Right renal pelvis (tissue), 4 donors: ENCODE measurements at places on chromosomes 12 and 14. TPM values are rescaled to one million over a fixed set of nuclear protein-coding genes. Genes with fewer than 3 reads are reported as not detected.

DNA sequence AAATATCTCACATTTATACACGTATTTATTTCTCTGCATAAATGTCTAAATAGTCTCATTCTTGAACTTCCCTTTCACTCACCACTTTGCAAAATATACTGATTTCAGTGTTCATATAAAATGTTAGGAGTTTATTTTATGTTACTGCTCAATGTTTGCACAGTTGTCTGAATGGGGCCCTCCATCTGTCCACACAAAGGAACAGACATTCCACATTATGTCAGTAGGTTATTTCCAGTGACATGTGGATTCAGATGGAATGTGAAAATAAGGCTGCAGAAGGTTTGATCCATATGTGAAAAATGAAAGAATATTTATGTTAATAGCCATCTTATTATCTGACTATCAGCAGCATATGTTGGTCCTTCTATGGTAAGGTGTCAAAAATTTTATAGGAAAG is 994.4 kb upstream of the SEL1L start:
- DNase-seq: no peak

- DNase-seq: no peak
These were observed 474.6 kb downstream of the ETNK1 start for GRCh38 chr12:23099604-23100003.

GRCh38 chr14:75657331-75657730 is 3.3 kb downstream of the ERG28 start:
- DNase-seq: no peak

DNA sequence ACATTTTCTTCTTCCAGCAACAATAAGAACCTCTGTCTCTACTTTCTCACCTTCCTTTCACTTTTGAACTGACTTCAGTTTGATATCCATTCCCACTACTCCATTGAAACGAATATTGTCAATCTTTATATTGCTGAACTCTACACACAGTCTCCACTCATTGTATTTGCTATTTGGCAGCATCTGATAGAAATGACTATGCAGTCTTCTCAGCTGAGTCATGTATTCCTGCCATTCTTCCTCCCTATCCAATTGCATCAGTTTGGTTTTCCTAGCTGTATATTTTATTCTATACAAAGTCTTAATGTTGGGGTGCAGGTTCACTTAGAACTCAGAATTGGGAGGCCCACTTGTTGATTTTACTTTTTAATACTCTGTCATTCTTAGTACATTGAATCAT is 107.5 kb upstream of the CPNE8 start:
- no peak for DNase-seq

DNA sequence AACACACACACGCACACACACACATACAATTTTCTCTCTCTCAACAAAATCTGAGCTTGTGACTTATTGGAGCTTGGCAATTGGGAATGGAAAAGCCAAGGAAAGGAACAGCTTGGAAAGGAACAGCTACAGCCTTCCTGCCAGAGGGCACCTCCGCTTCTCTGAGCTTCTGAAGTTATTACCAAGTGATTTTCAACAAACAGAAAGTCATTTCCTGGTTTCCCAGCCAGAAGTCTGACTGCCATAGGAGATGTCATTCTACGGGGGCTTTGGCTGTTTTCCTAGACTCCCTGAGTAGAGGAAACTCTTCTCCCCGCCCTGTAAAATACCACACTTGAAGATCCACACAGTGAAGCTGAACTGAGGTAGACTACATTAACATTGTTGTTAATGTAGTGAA is 198.3 kb downstream of the CFAP54 start:
- no peak for DNase-seq

DNA sequence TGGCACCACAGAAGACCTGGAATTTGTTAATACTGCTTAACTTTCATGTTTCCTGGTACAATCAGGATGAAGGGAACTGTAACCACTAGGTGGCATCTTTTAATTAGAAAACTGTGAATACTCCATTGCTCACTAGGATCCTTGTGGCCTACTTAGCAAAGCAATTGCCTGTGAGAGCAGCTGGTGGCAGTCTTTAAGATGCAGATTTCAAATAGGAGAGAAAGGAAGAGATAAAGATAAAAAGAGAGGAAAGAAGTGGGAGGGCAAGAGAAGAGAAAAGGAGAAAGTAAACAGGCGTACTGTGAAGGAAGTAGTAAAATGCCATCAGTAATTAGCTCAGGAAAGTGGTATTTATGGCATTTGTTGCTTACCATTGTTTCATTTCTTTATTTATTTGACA is 114.5 kb downstream of the RAD51B start:
- peak; percentile 66 for DNase-seq

DNA sequence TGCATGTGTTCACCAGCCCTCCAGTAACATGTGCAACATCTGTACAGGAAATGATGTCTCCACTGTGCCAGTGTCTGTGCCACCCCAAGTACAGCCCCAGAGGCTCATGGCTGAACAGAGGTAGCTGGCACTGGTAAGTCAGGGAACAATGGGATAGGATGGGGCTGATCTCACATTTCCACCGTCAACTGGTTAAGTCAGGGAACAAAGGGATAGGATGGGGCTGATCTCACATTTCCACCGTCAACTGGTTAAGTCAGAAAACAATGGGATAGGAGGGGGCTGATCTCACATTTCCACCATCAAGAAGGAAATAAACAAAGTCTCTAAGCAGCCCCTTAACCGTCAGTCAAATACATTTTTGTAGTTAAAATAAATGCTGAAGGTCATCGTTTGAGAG is 246.6 kb downstream of the TMEM132D start:
- no peak for DNase-seq

DNA sequence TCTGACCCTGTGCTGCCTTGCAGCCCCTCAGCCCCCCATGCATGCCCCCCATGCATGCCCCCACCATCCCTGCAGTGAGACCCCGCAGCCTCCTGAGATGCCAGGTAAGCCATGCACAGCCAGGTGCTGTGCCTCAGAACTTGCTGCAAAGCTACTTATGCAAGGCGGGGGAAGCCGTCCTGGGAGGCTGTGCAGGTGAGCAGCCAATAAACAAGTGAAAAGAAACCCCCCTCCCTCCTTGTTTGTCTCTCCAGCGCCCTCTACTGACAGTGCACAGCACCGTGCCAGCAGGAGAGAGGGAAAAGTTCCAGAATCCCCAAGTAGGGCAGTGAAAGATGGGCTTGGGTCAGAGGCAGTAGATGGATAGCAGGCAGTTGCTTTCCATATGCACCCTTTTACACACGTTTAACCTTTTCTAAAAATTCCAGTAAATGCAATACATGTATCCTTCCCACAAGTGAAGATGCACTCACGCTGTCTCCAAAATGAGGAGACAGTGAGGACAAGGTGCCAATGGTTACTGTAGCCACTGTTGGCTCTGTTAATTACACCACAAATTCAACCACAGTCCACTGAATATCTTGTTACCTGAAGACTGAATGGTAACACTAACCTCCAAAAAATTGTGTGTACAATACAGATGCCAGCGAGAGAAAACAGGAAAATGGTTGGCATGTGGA is 18.0 kb downstream of the TNFAIP2 start:
- no peak for DNase-seq

GRCh38 chr12:62647586-62647985 is 181.0 kb downstream of the MON2 start:
- no peak for DNase-seq

DNA sequence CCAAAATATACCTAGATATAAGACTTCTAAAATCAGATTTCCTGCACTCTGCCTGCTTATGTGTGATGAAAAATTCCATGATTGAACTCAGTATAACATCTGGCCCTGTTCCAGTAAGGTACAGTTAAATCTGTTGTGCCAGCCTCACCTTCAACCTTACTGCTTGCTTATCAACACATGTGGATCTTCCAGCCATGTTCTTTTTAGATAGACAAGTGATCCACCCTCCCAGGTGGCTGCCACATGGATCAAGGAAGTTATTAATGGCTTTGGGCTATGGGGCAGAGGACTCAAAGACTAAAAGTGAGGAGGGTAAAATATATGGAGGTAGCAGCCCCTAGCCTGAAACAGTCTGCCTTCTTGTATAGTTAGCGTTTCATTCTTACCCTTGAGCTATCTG is 25.3 kb upstream of the MAGOHB start:
- no peak for DNase-seq

DNA sequence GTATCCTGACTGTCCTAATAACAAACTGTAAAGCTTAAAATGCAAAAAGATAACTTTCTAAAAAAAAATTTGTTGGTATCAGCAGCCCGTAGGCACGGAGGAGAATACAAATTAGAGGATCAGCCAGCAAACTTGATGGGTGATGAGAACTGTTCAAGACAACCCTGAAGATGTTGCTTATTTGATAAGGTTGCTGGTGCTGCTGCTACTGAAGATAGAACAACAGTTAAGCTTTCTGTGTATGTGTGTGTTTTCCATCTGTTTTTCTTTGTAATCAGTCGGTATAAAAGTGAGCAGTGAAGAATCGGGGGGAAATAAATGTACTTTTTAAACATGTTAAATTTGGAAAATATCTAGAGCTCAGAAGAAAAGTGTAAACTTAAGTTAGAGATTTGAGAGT is 67.4 kb upstream of the POC1B start:
- DNase-seq: no peak

- DNase-seq: no peak
These were observed 630 bp downstream of the PLEKHH1 start for GRCh38 chr14:67533754-67534085.

- DNase-seq: no peak
These were observed 7.4 kb downstream of the PRIMA1 start for GRCh38 chr14:93780813-93781400.

DNA sequence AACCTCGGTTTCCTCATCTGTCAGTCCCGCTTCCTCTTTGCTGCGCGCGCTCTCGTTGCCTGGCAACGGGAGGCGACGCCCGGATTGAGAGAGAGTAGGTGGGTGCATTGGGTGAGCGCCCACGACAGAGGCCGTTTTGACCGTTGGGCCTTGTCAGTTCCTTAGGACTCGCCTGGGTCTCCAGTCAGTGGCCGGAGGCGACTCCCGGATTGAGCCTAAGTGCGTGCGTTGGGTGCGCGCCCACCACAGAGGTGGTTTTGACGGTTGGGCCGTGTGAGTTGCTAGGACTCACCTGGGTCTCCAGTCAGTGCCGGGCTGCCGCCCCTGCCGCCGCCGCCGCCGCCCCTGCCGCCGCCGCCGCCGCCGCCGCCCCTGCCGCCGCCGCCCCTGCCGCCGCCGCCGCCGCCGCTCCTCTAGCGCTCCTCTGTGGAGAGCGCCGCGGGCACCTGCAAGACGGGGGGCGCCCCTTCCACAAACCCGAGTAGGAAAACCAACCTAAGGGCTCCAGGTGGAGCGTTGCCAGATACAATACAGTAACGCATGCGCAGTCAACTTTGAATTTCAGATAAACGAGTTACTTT is 37.2 kb downstream of the APOBEC1 start:
- DNase-seq: no peak

DNA sequence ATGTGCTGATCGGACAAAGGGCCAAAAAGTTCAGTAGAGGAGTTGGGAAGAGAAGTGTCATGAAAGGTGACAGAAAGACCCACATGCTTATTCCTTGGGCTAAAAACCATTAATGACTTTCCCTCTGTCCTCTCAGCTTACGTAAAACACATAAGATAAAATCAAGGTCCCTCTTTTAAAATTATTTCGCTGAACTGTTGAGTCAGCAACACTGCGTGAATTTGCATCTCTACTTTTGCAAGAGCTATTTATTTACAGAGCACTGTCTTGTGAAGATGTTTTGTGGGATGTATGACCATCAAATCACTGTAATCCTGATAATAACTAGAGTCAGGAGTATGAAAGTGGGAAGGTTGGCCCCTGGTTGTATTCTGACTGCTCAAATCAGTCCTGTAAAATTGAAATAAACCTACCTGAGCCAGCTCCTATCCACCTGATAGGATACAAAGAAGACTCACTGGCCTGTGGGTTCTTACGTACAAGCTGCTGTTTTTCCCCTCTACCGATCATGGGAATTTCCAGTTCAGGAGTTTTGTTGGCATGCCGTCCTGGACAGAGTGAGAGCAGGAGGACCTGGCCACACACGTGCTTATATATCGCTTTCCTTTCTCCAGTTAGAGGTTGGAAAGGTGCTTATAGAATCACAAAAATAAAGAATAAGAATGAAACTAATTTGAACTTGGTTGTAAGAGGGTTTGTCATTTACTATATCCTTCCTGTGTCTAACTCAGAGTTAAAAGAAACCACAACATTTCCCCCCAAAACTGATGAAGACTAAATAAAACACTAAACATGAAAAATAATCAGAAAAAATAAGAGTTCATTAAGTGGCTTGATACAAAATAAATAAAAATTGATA is 42.9 kb downstream of the IFNG-AS1 start:
- no peak for DNase-seq

DNA sequence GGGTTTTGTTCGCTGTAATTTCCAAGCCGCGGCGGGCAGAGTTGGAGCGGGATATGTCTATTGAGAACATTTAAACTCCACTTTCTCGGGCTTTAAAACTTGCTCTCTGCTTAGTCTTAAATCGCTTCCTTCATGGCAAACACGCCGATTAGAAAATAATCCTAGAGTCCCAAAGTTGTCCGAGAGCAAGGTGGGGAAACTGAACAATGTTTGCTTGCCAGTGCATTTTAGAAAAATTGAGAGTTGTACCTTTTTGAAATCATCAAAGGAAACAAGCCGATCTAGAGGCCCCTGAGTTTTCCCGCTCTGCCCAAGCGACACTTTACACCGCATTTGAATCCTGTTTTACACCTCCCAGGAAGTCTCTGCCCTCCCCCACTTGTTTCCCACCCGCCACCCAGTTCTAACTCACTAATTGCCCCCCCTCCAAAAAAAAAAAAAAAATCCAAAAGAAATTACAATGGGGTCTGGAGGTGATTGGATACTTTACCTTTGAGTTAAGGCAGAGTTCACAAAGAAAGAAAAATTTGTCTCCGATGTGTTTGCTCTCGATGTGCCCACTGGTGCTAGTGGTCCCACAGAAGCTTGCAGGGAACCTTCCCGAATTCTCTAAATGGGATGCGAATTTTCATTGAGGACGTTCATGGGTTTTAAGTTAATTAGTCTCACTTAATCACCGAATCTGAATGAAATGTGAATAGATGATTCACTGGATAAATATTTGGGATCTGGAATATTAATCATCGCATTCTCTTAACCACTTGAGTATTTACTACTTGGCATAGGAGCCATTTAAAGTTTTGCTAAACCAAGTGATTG is 2.3 kb downstream of the HMGA2 start:
- DNase-seq: no peak

- DNase-seq: no peak
These were observed 239.3 kb downstream of the TRHDE start for GRCh38 chr12:72511498-72511897.

GRCh38 chr14:74890262-74890661 is 8.5 kb downstream of the DLST start:
- no peak for DNase-seq

GRCh38 chr14:71560751-71561150 is 371.5 kb upstream of the RGS6 start:
- DNase-seq: no peak

GRCh38 chr12:51631591-51631990 is 40.6 kb downstream of the SCN8A start:
- no peak for DNase-seq

- no peak for DNase-seq
These were observed 74.0 kb upstream of the PLXNC1 start for GRCh38 chr12:94074216-94074979.

The SYT1 gene
- 17.0 TPM for polyA plus RNA-seq

The TSHR gene
- not detected for polyA plus RNA-seq

The AACS gene
- polyA plus RNA-seq: 24.6 TPM

The NUMB gene
- polyA plus RNA-seq: 99.4 TPM
